ENCODE measurements at places on chromosomes 2 and 18. TPM values are rescaled to one million over a fixed set of nuclear protein-coding genes. Genes with fewer than 3 reads are reported as not detected.

DNA sequence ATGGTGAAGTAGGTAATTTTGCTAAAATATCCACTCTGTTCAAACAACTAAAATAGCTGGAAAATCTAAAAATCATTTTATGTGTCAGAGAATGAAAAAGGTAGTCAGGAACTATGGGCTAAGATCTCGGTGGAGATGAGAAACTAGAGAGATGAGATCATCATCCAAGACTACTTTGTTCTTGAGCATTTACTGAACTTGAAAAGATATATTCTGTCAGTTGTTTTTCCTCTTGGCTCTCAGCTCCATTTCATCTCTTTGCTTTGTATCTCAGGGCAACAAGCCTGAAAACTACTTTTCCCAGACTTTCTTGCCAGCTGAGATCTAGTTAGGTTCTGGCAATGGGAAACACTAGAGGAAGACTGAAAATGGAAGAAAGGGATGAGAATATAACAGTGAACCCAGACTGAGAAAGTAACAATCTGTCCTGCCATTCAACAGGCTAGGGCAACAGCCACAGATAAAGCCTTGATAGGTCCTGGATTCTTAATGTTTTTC is 346.2 kb upstream of the MEX3C start:
- DNase-seq, result no peak

DNA sequence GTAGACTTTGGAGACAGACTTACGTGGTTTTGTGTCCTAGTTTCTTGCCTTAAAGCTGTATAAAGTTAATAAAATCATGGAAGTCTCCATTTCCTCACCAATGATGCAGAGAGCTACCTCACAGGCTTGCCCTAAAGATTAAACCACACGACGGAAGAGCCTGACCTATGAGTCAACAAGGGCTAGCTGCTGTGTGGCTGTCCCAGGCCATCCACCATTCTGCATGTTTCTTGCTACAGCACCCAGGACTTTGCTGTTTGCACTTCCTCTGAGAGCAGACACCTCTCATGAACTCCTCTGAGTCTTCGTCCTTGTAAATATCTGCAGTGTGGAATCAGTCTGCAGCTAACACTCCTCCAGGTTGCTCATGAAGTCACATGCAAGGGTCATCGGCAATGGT is 160.0 kb upstream of the TRIB2 start:
- no peak for DNase-seq

DNA sequence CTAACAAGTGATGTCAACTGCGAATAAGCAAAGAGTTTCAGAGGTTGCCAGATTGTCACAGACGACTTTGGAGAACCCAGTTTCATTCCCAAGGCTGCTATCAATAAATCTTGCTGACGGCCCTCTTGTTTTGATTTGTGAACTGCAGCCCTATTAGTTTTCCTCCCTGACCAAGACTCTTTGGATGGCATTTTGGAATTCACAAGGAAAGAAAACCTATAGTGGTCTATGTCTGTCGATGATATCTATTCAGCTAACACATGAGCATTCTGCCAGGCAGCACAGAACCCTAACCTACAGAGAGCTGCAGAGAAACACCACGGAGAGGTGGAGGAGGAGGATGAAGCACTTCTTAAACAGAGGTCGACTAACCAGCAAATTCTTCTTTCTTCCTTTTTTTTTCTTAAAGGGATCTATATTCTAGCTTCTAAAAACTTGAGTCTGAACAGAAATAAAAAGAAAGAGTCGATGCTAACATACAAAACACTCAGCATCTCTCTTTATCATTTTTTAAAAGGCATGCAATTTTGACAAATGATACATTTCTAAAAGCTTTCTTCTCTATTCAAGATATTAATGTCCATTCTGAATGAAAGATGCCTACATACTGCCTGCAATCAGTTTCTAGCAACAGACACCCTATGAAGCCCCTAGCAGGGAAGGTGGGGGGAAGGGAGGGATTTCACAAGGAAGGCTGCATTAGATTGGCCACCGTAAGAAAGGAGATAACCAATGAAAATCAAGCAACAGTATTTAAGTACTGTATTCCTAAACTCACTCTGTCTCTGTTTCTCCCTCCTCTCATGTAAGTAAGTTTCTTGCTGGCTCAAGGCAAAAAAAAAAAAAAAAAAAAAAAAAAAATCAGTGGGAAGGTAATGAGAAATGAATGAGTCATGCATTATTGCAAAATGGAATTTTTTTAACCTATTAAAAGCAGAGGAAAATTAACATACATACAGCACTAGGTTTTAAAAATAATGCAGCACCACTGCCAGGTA is 83.0 kb upstream of the CHRNA1 start:
- no peak for DNase-seq

- DNase-seq, result no peak
These were observed 16.2 kb downstream of the SCYGR8 start for GRCh38 chr2:227761740-227762476.

DNA sequence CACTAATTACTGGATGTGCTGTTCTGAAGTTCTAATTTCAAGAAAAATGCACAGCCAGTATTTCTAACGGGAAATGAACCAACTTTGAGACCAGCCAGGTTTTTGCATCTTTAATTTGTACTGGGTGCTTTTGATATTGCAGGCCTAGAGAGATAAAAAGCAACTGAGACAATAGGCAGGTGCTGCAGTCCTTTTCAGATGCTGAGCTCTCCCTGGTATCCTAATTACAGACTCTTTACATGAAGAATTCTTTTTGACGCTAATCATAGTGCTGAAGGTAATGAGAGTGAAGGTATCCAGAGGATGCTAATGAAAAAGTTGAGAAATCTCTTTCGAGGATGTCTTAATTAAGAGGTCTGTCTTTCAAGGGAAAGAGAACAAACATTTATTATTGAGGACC is 85.1 kb downstream of the SERPINB8 start:
- DNase-seq, result no peak

DNA sequence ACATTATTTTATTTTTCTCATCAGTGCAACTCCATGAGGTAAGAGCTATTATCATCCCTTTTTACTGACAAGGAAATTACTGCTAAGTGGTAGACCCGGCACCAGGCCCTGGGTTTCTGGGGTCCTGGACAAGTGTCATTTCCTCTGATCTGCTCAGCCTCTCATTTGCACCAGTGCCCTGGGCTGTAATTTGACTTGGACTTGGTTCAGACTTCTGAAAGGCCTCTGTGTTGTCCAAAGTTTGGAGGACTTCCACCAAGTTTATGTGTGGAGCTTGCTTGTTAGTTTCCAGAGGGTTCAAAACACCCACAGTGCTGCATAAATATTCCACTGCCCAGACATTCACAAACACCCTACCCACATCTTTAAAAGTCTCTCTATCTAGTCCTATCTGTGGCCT is 44.0 kb upstream of the PPP1CB start:
- peak; percentile 57 for DNase-seq

GRCh38 chr18:55406451-55406991 is 181.5 kb downstream of the TCF4 start:
- DNase-seq, result peak; percentile 61

- no peak for DNase-seq
These were observed 343.4 kb upstream of the SPRED2 start for GRCh38 chr2:65775839-65776238.

Gene IL37
- total RNA-seq, result not detected

GRCh38 chr2:197944416-197945096 is 140.2 kb downstream of the PLCL1 start:
- no peak for DNase-seq

DNA sequence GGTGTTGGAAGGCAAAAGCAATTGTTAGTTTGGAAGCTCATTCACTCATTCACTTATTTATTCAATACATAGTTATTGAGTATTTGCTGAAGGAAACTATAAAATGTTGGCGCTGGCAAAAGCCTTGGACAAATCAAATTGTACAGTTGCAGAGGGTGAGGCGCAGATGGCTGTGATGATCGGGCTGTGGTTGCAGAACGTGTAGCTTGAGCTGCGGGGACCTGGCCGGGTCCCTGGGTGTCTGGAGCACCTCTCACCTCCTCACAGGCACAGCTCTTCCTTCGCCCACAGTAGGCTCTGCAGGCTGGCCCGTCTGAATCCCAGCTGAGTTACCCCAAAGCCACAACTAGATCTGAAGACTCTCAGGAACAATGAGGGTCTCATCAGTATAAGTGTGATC is 72.7 kb downstream of the LDLRAD4 start:
- DNase-seq, result no peak

Gene IGFBP2
- total RNA-seq, result 31.8 TPM

Gene FAM110C
- 5.3 TPM for total RNA-seq

All from dorsolateral prefrontal cortex (tissue), 122 donors.